ENCODE measurements at places on chromosomes 4 and X.

- DNase-seq = no peak
These were observed 31.6 kb downstream of the ETDC start for GRCh38 chrX:135340831-135341230.

GRCh38 chrX:46803140-46803539 is 33.7 kb upstream of the RP2 start:
- no peak for DNase-seq

DNA sequence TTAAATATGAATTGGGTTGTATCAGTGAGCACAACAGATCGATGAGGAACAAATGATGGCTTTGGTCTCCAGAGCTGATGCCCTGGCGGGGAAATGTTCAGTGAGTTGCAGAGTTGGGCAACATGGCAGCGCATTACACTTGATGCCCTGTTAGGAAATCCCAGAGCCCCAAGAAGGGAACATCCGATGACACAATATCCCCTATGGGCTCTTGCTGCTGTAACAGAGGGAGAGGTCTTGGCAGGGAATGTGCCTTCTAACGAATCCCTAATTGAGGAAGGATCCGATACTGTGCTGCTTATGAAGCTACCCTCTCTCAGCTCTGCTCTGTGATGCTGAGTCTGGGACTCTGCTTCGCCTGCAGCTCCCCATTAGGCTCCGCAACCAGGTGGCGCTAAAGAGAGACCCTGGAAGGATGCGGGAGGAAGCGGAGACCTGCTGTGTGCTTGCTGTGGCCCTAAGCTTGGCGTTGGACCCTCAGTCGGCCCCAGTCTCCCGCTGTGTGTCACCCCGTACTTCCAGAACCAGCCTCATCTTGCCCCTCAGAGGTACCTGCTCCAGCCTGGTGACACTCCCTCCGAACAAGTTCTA is 38.9 kb downstream of the PDHA1 start:
- DNase-seq = peak; percentile 9

DNA sequence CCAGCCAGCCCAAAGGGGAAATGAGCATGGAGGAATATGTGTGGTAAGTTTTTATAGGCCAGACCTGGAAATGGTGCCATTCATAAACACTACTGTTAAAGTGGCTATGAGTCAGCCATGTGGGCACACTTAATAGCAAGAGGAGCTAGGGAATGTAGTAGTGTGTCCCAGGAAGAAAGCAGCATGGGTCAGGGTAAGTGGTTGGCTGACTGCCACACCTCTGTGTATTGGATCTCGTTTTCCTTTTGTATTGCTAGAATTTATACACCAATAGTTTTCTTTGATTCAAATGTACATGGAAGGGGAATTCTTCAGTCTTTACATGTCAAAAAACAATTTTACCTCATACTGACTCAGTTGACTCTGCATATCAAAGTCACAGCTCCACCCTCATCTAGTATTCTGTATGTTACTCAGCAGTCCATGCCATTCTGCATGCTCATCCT is 22.9 kb upstream of the SGMS2 start:
- no peak for DNase-seq

- DNase-seq = no peak
These were observed 1521.3 kb upstream of the AGA start for GRCh38 chr4:178963446-178964045.

GRCh38 chr4:141126769-141127168 is 6.5 kb downstream of the RNF150 start:
- DNase-seq = no peak

GRCh38 chr4:85776579-85776978 is 301.6 kb downstream of the ARHGAP24 start:
- DNase-seq = no peak

GRCh38 chrX:21610168-21610567 is 48.0 kb downstream of the KLHL34 start:
- no peak for DNase-seq

DNA sequence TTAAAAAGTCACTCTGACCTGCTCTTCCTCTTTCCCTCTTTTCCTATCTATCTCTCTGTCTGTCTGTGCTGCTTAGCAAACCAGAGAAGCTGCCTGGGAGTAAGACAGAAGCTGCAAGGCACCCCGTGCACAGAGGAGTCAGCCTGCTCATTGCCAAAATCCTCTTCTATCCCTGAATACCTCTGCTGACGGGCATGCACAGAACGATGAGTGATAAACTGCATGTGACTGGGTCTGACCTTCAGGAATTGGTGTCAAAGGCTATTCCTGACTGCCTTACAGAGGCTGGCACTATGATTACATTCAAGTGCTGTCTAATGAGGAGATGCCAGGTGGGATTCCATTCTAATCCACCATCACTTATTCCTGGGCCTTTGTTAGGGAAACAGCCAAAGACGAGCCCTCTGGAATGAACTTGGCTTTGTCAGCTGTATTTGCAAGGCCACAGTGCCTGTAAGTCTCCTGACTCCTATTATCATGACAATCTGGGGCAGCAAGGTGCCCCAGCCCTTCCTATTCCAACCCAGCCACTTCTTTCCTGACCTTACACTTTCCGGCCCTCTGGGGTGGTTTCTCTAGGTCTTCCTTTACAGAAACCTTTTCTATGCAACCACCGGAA is 45.4 kb upstream of the CTAG2 start:
- no peak for DNase-seq

GRCh38 chr4:891747-892146 is 40.4 kb downstream of the GAK start:
- DNase-seq = no peak

GRCh38 chr4:44984083-44984482 is 257.7 kb upstream of the GNPDA2 start:
- no peak for DNase-seq

GRCh38 chr4:84362896-84363655 is 136.0 kb downstream of the NKX6-1 start:
- no peak for DNase-seq

- DNase-seq = no peak
These were observed 57.7 kb downstream of the NEIL3 start for GRCh38 chr4:177367336-177367735.

DNA sequence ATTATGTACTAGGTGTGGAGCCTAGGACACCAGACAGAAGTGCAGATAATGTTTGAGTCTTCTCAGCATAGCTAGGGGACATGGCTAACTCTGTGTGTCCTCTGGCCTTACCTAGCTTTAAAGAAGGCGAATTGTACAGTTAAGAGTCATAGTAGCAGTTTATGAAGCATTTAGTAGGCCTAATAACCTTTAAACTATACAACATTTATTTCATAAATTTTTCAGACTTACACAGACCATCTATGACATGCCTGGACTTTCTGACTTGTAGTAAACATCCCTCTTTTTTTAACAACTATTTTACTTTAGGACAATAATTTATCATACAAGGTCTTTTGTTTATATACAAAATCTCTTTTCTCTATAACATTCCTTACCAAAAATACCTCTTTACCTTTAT is 37.4 kb downstream of the ETNPPL start:
- DNase-seq = no peak

GRCh38 chr4:112063260-112063659 is 82.0 kb upstream of the FAM241A start:
- no peak for DNase-seq

- no peak for DNase-seq
These were observed 639.9 kb downstream of the SPOCK3 start for GRCh38 chr4:166594326-166594946.

DNA sequence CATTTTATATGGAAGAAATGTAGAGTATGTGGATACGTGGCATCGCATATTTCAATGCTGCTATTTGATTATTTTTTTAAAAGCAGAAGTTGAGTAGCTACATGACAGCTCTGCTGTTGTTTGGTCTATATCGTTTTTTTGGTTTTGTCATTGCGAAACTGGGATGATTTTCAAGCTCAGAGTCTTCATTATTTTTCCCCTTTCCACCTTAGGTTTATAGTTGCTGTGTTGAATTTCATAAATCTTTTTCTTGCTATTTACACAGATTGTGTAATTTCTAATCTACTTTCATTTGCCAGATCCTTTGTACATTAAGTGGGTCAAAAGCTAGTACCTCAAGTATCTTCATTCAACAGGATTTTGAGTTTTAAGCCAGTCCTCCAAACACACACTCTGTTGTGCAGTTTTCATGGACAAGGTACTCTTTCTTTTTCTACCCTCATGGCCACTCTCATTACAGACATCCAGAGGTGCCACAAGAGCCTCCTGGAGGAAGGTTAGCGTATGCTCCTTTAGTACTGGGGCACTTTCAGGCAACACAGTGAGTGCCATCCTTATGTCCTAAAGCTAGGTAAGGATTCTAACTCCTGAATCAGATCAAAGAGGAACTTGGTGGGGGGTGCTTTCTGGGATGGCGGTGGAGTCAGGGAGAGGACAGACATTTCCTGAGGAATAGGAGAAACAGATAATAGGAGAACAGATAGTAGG is 123.2 kb downstream of the FHIP1A start:
- no peak for DNase-seq

- no peak for DNase-seq
These were observed 353.4 kb downstream of the SPRY1 start for GRCh38 chr4:123750044-123750443.

DNA sequence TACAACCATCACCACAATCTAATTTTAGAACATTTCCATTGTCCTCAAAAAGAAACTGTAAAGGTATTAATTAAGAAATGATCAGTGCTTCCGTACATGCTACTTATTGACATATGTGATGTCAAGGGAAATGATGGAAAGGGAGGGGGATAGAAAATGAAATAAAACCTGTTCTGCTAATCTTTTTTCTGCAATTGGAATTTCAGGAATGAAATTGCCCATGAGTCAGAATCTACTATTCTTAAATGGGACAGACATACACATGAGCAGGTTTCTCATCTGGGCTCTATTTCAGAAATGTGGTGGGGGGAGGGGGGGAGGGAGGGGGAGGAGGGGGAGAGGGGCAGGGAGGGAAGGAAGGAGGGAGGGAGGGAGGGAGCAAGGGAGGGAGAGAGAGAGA is 91.0 kb downstream of the SHROOM4 start:
- no peak for DNase-seq

GRCh38 chrX:17566740-17567139 is 170.6 kb upstream of the SCML1 start:
- DNase-seq = no peak

- DNase-seq = no peak
These were observed 44.0 kb downstream of the SLC25A5 start for GRCh38 chrX:119512146-119512800.

DNA sequence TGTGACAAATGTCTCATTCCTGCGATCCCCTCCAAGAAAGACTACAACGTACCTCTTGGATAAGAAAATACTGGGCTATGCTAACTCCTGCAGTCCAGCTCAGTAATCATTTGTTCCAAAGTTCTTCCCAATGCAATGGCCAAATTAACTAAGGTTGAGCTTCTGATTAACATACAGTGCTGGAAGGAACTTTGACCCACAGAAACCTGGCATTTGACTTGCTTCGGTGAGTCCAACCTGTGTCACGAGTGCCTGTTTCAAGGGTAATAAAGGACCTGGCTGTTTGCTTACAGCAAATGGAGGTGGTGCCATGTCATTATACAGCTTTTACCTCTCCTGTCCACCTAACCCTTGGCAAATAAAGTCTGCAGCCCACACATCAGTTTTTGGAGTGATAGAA is 83.2 kb downstream of the RBM47 start:
- DNase-seq = no peak

DNA sequence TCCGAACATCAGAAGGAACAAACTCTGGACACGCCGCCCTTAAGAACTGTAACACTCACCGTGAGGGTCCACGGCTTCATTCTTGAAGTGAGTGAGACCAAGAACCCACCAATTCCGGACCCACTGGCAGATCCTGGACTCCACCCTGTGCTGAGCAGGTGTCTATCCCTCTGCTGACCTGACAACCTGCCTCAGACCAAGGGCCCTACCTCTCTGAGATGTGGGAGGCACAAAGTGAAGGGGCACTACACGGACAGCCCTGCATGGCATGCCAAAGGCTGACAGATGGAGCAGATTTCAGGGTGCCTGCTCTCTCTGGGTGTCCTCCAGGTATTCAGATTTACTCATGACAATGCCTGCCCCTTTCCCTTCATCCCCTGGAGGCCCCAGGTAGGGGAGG is 14.0 kb upstream of the HSFX1 start:
- DNase-seq = no peak

DNA sequence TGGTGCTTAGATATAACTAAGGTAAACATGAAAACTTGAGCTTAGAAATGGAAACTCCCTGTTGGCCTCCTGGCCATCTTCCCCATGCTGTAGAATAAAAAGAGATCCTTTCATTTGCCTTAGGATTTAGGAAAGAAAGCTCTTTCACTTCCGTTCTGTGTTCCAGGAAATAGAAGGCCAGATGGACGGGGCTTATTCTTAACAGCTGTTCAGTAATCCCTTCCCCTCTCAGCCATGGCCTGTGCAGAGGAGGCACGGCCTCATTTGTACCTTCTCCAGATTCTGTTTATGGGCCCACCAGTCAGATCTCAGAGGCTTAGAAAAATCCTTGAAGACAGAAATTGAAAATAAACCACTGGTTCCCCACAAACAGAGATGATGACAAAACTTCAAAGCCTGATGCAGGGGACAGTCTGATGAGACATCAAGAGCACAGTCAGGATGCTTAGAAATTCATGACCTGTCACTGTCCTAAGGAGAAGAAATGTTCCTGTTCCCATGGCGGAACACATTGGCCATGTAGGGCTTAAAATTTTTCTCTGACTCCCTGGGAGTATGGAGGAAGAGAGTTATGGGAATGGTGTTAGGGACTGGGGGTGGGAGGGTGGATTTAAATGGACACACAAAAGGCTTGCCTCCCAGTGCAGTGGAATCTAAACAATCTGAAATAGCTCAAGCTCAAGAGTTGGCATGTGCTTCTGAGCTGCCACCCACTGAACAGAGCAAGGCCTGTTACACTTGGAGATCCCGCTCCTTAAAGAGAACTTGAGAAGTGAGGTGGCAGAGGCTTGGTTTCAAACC is 188.8 kb downstream of the SOWAHB start:
- no peak for DNase-seq

GRCh38 chrX:46647251-46647650 is 73.7 kb downstream of the CHST7 start:
- DNase-seq = no peak

DNA sequence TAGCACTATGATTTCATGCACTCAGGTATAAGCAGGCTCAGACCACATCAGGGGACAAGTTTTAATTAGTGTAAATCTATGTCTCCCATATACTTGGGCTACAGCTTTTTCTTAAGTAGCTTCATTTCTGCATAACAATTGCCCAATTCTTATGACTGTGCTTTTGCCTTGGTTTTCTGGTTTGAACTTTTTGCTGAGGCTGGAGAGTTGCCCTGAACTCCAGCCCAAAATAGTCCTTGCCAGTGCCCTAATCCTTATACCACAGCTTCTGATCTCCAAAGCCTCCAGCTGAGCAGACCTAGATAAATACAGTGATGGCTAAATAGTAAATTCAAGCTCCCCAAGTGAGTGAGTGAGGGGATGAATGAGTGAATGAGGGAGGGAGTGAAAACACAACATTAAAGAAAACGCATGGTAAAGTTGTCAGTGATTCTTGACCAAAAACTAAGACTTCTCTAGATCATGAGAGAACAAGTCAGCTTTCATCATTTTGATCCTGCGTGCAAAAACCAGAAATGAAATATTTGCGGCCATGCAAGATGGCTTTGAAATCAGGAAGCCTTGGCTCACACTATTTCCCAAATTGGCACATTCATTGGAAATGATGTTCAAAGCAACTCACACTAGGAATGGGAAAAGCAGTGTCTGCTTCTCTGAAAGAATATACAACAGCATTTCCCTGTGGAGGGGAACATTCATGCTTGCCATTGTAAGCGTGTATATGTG is 437.1 kb upstream of the CTSO start:
- no peak for DNase-seq

- DNase-seq = no peak
These were observed 153.6 kb downstream of the RASL11B start for GRCh38 chr4:53015681-53016080.

Measured in stimulated activated CD8-positive, alpha-beta memory T cell treated with anti-CD3 and anti-CD28 coated beads, Interleukin-15, amount 100 ng/mL, for 24 hours (primary cell).